B cell (primary cell): ENCODE measurements at places on chromosomes 7 and 10.

DNA sequence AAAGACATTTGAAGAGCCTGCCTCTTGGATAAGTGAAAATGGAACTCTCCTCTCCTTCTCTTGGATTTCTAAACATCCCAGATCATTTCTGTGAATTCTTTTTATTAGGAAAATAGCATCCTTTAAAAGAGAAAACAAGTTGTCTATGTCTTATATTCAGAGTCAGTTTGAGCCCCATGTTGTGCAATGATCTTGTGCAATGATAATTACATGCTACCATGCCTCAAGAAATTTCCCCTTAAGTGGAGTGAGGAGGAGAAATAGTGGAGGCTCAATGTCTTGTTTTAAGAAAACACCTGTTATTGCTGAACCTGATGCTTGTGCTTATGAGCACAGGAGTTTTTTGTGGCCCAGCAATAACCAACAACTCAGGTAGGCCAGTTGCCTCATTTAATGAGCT is 103.6 kb downstream of the NPSR1 start:
- DNase-seq, result no peak

DNA sequence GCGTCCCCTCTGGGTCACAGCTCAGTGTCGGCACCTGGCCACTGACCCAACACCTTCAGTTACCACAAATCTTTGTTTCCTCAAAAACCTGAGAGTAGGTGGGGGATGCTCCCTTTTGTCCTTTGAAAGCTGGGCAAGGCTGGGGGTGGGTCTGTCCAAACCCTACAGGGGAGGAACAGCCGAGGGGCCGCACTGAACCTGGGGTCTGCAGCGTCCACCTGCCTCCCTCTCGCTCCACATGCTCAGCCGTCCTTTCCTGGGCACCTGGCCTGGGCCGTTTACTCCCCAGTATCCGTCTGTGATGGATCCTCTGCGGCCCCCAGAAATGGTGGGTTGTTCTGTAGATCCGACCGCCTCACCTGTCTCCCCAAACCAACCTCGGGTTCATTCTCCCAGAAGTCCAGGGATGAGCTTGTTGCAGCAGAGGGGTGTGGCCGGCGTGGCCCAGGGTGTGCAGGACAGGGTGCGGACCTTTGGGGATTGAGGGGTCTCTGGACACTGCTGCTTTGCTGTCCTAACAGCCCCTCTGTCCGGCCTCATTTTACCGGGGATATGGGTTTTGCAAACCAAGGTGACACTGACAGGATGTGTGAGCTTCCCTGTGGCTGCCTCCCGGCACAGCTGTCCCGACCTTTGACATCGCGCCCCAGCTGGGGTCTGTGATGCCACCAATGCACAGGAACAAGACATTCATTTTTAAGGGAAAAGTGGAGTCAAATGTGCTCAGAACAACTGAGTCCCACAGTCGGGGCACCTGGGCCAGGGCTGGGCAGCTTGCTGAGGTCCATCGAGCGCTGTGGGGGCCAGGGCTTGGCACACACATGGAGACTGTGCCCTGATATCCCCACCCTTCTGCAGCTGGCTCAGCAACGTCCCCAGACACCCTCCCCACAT is 115.9 kb downstream of the VIPR2 start:
- no peak for DNase-seq

GRCh38 chr7:139901901-139902300 is 72.8 kb downstream of the TBXAS1 start:
- DNase-seq, result no peak

DNA sequence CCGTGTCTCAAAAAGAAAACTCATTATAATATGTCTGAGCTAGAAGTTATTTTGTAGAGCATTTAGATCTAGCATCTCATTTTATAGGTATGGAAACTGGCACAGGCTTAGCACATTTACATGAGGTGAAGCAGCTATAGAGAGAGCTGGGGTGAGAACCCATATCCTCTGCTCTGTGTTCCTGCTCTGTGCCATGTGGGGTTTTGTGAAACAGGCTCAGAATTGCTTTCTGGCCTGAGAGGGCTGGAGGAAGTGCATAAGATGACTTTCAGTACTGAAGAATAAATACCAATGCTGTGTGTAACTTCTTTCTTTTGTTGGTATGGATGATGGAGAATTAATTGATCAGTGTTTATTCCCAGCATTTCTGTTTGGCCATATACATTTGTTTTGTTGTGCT is 159.1 kb downstream of the LRRC4 start:
- DNase-seq, result no peak

DNA sequence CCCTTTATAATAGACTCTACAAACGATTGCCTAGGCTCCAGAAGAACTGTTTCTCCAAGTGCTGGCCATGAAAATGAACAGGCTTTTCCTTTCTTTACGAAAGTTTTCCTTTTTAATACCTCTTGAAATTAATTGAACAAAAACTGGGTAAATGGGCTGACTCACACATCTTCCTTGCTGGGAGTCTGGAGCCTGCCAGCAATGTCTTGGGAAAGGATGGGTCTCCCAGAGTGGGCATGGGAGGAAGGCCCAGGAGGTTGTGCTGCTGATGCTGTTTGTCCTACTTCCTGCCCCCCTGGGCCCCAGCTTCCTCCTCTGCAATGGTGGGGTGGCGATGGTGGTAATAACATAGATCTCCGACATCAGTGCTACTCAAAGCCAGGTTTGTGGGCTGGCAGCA is 174.1 kb downstream of the RPS24 start:
- no peak for DNase-seq

GRCh38 chr10:80451132-80451531 is 3.0 kb upstream of the TSPAN14 start:
- no peak for DNase-seq

DNA sequence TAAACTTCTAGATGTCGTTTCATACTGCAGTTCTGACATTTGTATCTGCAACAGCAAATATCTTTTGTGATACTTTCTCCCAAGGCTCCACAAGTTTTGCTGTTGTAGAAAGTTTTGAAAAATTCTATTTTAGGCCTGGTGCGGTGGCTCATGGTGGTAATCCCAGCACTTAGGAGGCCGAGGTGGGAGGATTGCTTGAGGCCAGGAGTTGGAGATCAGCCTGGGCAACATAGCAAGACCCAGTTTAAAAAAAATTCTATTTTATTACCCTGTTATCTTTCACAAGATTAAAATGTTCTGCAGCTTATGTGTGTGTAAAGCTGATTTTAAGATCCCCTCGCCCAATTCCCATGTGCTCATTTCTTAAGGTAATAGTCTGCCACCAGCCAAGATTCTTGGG is 1.4 kb downstream of the SND1 start:
- no peak for DNase-seq

GRCh38 chr10:5147981-5148677 is 36.8 kb downstream of the AKR1C8 start:
- DNase-seq, result no peak

- DNase-seq, result no peak
Observed at GRCh38 chr7:50775231-50775630, 7.5 kb downstream of the GRB10 start.

DNA sequence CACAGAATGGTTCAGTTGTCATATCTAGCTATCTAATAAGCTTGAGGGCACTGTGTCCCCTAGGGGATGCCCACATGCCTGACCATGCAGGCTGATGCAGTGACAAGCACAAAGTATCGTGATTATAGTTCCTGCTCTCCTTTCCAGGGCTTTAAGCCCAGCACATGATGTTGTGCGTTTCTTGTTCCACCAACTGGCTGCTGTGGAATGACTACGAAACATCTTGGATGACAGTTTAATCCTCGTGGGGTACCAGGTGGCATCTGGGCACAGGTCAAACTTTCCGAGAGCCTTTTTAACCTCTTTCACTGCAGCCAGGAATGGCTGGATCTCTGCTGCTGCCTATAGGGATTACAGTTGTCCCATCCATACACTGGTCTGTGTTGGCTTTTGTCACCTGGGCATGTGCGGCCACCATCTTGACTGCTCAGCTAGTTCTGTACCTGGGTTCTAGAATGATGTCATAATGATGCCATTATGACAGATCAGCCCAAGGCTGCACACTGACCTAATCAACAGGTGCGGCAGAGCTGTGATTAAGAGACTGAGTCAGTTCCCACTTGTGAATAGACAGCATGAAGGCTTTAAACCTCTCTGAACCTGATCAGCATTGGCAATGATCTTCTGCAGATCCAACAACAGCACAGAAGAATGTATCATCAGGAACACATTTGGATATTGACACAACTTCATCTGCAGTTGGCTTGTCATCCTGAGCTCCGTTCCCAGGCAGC is 144.1 kb downstream of the DLG5 start:
- DNase-seq, result no peak
